ENCODE measurements at places on chromosomes 16 and 17.
A peak's percentile ranks its signal among the peaks of the same experiment; 100 is the strongest.

DNA sequence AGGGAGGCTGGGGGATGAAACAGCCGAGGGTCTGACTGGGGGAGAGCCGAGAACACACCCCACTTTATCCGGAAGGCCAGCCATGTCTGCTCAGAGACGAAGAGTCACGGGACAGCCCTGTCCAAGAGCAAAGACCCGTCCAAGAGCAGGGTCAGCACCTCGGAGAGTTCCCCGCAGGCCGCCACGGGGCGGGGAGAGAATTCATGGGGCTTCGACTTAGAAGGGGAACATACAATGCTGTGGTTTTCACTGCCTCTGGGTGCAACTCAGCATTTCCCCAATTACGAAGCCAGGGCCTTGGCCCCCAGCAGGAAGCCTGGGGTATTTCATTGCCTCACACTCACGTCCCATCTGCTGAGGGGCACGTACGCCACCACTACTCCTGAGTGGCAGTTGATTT is 59.3 kb downstream of the JPH3 start:
- peak; percentile 81 for DNase-seq

GRCh38 chr17:40038882-40039513 is 15.2 kb downstream of the MED24 start:
- DNase-seq, result peak; percentile 86

DNA sequence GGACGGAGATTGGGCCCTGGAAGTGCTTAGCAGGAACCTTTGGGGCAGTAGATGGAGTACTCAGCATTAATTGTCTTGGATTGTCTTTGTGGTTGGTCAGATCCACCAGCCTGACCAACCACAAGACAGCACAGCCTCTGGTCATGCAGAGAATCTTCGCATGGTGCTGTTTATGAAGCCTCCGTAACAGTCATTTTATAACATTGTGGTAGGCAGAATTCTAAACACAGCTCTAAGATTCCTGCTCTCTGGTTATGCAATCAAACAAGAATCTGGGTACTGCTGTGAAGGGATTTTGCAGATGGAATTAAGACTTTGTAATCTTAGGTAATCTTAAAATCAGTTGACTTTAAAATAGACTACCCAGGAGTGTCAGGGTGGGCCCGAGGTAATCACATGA is 312.2 kb upstream of the GOT2 start:
- no peak for DNase-seq

- DNase-seq, result no peak
Measured at GRCh38 chr17:13750816-13751793, 149.4 kb upstream of the HS3ST3A1 start.

DNA sequence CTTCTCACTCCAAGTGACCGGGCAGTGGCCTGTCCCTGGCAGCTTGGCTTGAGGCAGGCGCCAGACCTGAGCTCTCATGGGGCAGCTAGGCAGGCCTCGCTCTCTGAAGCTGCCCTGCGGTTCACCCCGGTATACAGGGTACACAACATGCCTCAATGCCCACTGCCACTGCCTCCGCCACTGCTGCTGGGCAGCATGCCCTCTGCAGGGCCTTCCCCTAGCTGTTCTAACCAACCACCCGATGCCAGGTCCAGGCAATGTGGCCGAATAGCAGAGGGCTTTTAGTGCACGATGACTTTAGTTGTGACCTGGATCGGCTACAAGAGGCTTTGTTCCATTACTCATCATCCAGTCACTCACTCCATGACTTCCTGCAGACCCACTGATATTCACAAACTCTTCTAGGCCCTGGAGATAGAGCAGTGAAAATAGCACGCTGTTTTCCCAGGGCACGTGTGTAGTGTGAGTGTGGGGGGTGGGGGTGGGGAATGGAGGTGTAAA is 19.7 kb downstream of the CDC42EP4 start:
- DNase-seq, result peak; percentile 63

- no peak for DNase-seq
Measured at GRCh38 chr16:65218348-65218747, 96.5 kb upstream of the CDH11 start.

DNA sequence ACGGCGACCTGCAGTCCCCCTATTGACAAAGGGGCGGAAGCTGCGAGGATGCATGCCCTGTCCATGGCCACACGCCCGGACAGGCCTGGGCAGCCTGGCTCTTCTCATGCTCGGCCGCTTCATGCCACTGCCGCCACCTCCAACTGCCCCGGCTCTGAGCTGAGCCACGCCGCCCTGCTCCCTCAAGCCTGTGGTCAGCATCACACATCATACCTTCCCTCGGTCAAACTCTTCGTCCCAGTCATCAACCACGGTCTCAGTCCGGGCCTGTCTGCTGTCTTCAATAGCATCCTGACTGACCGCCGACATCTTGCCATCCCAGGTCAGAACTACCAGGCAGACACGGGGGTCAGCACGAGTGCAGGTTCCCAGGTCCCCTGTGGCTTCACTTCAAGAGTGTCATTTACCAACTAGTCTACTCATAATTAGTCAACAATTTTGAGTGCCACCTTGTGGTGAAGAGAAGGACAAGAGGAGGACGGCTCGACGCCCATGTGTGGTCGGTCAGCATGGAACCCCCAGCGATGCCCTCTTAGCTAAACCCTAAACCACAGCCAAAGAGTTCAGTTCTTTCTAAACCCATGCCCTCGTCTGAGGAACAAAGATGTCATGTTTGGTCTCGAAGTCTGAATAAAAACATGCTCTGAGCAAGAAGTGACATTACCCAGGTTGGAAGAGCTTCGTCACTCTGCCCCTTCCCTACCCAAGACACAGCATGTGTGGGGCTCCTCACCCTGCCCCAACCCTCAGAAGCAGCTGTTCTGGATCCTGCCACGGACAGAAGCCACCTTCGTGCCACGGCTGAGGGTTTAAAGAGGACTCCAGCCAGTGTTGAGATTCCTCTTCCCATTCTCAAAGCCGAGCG is 16.9 kb upstream of the CYTH1 start:
- DNase-seq, result no peak

GRCh38 chr16:85539084-85539483 is 74.0 kb upstream of the GSE1 start:
- no peak for DNase-seq

- DNase-seq, result peak; percentile 86
Measured at GRCh38 chr16:48535831-48536613, 74.0 kb downstream of the N4BP1 start.

DNA sequence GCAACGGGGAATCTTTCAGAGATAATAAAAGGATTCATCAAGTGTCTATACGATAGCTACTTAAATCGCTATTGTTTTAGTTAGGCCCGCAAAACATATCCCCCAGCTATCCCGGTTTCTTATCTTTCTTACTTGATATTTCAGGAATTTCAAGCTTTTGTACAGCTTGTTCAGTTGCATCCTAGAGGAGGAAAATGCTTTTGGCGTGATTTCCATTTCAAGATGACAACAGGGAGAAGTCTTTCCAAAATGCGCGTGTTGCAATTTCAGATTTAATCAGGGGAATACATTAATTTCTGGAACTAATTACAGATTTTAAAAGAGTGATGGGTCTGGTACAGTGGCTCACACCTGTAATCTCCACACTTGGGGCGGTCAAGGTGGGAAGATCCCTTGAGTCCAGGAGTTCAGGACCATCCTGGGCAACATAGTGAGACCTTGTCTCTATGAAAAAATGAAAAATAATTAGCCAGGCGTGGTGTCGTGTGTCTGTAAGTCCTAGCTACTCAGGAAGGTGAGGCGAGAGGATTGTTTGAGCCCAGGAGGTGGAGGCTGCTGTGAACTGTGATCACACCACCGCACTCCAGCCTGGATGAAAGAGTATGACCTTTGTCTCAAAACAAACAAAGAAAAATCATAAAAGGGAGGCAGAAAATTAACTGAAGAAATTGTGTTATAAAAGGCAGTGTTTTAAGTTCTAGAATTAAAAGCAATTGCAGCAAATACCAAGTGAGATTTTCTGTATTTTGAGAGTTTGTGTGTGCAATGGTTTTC is 546.1 kb downstream of the MAF start:
- DNase-seq, result no peak

DNA sequence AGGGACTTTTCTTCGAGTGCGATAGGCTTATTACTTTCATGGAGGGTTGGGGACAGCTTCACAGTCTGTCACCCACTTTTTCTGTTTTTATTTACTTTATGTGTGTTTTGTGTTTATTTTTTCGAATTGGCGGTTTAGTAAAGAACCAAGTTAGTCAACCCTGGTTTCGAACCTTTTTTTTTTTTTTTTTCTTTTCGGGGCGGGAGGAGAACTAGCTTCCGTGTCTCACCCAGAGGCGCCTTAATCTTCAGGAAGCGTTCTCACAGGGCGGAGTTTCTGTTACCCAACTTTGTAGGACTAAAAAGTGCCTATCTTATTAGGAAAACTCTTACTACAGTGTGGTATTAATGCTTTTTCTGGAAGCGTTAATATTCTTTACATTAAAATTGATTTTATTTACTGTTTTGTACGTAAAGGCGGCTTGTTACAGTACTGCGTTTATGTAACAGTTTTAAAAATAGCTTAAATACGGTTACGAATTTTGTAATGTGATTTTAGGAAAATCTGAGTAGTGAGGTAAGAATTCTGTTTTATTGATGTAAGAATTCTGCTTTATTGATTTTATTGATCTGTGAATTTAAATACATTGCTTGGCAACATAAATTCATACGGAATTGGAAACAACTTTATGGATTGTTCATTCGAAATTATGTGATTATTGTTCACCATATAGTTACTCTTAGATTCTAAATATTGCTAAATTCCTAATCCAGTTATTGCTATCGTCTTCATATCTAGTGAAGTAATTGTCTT is 885 bp downstream of the ZNF207 start:
- DNase-seq, result peak; percentile 64

DNA sequence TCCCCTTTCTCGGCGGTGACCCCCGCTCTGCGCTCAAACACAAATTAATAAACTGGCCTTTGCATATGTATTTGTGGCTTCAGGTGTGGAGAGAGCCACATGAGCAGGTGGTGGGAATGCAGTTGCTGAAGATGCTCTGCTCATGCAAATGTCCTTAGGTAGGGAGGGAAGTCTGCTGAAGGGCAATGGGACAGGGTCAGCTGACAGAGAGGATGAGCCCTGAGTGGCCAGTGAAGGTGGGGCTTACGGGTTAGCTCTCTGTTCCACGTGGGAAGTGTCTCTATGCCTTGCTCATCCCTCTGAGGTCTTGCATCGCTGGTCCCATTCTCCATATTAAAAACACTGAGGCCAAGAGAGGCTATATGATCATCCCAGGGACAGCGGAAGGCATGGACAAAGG is 74.2 kb upstream of the CCL1 start:
- no peak for DNase-seq

DNA sequence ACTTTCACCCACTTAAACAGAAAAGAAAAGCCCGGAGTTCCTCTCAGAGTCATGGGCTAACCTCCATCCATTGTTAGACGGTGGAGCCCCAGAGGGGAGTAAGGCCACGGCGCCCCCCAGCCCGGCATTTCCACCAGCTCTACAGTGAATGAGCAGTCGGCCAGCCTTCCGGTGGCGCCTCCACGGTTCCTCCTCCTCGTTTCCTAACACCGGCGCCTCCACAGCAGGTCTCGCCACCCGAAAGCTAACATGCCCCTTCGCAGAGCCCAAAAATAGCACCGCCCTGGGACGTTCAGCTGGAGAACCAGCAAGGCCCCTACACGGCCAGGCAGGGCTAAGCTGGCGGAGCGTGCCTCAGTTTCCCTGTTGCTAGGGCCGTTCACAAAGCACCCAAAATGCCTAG is 858 bp downstream of the MMD start:
- DNase-seq, result no peak

DNA sequence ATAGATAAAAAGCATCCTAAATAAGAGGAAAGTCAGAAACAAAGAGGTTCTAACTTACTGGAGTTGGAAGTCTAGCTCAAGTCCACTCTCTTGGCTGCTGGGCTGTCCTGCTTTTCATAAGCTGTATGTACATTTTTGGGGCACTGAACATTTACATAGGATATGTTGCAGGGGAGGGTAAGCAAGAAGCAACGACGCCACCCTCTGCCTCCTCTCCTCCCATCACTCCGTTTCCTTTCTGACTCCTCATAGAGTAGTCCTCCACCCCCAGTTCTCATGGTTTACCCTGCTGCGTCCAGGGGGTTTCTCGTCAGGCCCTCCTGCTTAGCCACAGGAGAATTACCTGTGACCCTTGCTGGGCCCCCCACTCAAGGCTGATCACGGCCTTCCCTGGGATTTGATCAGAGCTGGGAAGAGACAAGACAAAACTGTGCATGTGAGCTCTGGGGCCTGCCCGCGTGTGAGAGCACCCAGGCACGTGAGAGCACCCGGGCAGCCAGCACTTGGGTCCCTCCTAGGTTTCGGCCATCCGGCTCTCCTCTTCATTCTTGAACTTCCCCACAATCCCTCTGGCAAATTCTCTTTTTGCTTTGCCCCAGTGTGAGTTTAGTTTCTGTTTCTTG is 37.1 kb downstream of the TMEM11 start:
- DNase-seq, result no peak

DNA sequence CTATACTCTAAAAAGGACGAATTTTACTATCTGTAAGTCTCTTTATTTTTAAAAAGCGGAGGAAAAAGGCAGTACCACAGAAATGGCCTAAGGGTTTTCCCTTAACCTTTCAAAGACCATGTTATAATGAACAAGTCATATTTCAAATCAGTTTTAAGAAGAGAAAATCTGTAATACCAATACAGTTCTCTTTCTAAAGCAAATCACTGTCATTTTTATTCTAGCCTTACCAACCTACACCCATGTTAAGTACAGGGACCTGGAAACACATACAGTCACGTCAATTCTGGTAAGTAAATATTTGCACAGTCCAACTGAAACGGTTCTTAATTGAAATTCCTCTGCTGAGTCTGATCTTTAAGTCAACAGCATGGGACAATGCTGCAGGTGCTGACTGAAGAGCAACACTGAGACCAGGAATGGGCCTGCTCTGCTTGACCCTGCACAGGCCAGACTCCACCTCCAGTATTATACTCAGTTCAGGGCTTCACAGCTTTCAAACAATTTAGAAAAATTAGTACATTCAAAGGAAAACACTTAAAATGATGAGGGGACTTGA is 20.2 kb downstream of the MBTPS1 start:
- DNase-seq, result no peak

DNA sequence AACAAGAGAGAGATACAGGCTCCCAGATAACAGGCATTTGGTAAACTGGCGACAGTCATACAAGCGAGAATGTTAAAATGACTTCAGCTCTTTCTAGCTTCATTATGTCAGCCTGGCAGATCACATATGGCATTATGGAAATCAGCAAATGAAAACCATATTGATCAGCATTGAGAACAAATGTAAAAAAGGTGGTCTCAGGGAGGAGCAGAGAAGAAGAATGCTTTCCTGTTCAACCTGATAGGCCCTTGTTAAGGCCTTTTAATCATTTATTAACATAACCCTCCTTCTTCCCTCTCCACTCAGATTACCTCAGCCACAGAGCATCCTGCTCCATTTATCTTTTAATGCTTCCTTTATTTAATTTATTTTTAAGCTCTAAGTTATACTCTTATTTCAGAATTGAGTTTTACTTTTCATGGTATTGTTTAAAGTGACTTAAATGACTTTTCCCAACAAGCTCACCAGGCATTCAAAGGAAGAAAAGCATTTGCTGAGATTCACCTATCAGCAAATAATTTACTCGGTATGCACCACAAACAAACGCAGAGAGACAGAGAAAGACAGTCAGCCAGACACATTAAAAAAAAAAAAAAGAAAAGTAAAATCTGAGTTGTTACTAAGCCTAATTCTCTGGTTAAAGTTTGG is 243.9 kb upstream of the TBX2 start:
- no peak for DNase-seq

GRCh38 chr17:70060415-70060814 is 14.6 kb upstream of the KCNJ16 start:
- DNase-seq, result peak; percentile 55

- DNase-seq, result no peak
Measured at GRCh38 chr16:12798846-12799245, 4.8 kb downstream of the CPPED1 start.

Data from femur (tissue), 1 donor.